Hematopoietic multipotent progenitor cell treated with erythropoietin and hydrocortisone succinate and interleukin-3 and kit ligand, for 15 days (in vitro differentiated cells): ENCODE measurements at places on chromosomes 11 and 22.

- DNase-seq: no peak
These were observed 315.5 kb downstream of the GUCY1A2 start for GRCh38 chr11:106702805-106703204.

GRCh38 chr22:36204632-36205015 lies 3.0 kb upstream of the APOL4 start:
- no peak for DNase-seq

GRCh38 chr11:115653076-115653475 lies 148.9 kb upstream of the CADM1 start:
- DNase-seq: no peak

DNA sequence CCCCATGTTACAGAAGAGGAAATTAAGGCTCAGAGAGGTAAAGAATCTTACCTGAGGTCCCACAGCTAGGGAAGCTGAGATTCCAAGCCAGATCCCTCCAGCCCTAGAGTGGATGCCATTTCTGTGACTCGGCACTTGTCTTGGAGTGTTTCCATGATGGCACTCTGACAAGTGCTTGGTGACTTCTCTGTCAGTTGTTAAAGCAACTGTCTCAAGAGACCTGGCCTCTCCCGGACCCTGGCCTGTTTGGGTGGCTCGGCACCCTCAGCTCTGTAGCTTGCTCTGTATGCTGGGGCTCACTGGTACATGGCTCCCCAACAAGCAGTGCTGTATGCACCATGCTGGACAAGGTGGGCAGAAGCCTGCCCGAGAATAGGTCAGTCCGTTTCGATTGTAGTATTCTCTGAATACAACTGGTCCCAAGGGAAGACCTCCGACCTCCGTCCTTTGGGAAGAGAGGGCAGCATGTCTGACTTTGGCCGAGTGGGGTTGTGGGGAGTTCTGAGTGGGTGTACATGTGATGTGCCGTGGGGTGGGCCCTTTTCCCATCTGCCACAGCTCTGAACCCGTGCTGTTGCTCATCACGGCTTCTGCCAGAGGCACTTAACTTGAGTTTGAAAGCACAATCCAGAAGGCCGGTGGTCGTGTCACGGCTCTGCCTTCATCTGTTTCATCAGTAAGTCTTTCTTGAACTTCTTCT lies 12.4 kb downstream of the ACO2 start:
- no peak for DNase-seq
